GM20000 (cell line): ENCODE measurements at places on chromosomes 4 and X.

- DNase-seq = no peak
These were observed 22.3 kb upstream of the ACE2 start for GRCh38 chrX:15623054-15623453.

GRCh38 chr4:156778606-156779005 is 193.0 kb downstream of the PDGFC start:
- DNase-seq = no peak

DNA sequence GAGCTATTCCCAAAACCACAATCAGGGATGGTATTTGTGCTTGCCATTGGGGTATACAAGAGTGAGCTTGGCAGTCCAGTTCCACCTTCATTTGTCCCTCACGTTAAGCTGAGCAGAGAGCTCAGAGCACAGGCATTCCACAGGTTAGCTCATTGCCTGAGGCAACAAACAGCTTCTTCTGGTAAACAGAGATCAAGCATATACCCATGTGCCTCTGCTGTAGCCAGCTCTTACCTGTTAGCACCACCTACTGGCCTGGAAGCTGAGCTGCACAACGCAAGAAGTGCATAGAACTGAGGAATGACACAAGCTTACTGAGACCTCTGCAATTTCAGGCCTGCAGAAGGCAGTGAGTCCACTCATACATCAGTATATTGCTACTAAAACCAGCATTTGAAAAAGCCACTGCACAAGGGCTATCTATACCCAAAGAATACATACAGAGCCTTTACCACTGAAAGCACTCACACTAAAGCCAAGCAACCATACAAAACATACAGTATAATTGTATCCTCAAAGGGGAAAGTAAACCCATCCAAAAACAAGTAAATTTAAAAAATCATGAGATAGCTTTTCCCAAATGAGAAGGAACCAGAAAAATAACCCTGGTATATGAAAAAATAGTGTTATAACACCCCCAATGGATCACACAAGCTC is 258.3 kb upstream of the GABRA2 start:
- peak; percentile 21 for DNase-seq

DNA sequence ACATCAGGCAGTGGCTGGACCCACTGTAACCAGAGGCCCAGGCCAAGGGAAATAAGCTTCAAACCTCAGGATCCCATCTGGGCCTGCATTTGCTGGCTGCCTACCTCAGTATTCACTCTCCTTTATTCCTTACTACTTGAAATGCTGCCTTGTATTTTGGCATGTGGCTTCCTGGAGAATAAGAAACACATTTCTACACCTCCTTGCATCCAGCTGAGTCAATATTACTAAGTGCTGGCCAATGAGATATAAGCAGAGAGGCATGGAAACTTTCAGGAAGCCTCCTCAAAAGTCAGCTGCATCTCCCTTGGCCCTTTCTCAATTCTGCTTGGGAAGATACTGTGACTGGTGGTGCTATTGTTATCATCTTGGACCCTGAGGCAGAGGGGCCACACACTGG is 59.8 kb upstream of the RELL1 start:
- no peak for DNase-seq

GRCh38 chr4:158785718-158786117 is 16.9 kb downstream of the FNIP2 start:
- no peak for DNase-seq

GRCh38 chr4:186981161-186981560 is 257.5 kb upstream of the FAT1 start:
- DNase-seq = no peak

- DNase-seq = no peak
These were observed 67.2 kb upstream of the MAGEB2 start for GRCh38 chrX:30147996-30148643.

- no peak for DNase-seq
These were observed 55.8 kb upstream of the CD99 start for GRCh38 chrX:2635342-2635741.

- no peak for DNase-seq
These were observed 1.5 kb downstream of the MSANTD1 start for GRCh38 chr4:3250438-3250955.

- no peak for DNase-seq
These were observed 34.0 kb downstream of the ELF2 start for GRCh38 chr4:139142980-139143379.

DNA sequence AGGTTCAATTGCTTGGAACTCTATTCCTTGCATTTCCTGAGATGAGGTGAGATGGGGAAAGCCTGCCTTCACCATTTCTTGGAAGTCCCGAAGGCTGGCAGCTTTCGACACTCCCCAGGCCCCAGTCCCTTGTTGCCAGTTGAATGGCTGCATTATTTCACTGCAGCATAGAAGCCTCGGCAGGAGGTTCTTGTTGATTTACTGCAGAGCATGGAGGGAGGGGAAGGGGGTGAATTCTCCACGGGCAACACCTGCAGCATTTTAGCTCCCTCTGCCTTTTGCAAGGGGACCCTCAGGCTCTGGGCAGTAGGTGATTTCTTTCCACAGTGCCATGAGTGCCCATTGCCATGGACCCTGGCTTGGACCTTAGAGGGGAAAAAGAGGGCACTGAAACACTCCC is 10.7 kb upstream of the BCLAF3 start:
- DNase-seq = no peak

- no peak for DNase-seq
These were observed 68.2 kb upstream of the GK2 start for GRCh38 chr4:79476196-79476595.

DNA sequence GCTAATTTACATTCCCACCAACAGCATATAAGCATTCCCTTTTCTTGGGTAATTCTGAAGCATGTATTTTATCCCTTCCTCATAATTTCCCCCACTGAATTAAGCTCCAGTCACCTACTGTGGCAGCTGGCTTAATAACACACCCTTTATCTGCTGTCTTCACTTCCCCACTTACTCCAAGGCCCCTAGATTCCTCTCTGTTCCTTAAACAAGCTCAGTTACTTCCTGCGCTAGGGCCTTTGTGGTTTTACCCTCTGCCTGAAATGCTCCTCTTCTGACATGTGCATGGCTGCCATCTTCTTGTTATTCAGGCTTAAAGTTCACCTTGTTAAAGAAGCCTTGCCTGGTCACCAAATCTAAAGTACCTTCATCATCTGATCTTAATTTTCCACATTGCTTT is 47.2 kb upstream of the RPS6KA3 start:
- DNase-seq = no peak

- DNase-seq = no peak
These were observed 246.0 kb downstream of the EVC2 start for GRCh38 chr4:5462254-5462835.

DNA sequence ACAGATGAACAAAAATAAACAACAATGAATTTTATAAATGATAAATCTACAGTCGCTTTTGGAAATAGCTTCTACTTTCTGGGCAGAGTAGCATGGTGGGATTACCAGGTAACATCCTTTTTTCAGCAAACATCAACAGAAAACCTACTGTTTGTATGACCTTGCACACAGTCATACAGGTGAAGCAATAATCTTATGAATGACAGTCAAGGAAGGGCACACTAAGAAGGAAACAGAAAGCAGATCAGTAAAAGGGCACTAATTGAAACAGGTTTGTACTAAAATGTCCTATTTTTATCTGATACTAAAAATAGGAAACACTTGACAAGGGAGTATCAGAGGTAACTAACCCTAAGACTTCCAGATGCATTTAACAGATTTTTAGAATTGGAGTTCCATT is 108.9 kb downstream of the DLG3 start:
- no peak for DNase-seq

GRCh38 chr4:40409835-40410234 is 74.7 kb downstream of the CHRNA9 start:
- no peak for DNase-seq

GRCh38 chr4:80185787-80186548 is 11.3 kb upstream of the PRDM8 start:
- DNase-seq = peak; percentile 12

DNA sequence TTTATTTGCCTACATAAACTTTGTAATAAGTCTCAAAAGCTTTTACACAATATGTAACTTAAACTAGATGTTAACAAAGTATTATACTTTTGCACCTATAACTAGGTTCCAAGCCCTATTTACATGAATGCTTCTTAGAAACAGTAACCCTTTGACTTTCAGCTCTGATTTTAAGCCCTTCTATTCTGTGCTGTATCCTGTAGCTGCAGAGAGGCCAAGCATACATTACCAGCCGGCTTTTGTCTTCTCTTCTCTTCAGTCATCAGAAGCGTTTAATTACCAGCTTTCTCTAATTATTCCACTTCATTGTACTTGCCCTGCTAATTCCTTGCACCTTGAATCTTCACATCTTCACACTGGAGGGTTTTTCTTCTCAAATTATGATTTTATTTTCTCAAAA is 403.1 kb downstream of the PDGFC start:
- no peak for DNase-seq

DNA sequence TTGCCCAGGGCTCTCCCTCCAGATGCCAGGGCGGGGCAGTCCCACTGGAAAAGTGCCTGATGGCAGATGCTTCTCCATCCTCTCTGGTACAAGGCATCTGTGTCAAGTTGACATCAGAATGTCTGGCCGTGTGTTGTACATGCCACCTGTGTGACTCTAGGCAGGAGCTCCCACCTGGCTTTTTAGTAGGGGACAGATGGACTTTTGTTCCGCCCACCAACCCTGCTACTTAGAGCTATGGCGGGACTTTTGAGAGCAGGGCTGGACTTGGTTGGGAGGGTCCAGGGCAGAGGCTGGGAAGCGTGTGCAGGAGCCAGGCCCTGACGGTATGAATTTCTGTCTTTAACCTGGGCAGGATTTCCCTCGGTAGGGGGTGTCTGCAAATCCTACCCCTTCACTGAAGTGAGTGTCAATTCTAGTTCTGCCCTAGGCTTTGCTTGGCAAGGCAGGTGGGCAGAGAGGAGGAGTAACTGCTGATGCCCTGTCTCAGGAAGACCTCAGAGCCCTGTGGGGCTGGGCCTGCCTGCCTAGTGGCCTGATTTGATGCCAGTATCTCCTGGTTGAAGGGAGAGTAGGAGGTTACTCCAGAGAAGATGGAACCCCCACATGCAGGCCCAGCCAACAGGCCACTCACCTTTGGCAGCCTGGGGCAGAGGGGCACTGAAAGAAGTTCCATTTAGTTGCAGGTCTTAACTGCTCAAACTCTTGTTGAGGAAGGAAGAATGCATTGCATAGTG is 99.1 kb downstream of the PJA1 start:
- DNase-seq = no peak

- DNase-seq = no peak
These were observed 126.4 kb downstream of the HMX1 start for GRCh38 chr4:8745005-8745790.

DNA sequence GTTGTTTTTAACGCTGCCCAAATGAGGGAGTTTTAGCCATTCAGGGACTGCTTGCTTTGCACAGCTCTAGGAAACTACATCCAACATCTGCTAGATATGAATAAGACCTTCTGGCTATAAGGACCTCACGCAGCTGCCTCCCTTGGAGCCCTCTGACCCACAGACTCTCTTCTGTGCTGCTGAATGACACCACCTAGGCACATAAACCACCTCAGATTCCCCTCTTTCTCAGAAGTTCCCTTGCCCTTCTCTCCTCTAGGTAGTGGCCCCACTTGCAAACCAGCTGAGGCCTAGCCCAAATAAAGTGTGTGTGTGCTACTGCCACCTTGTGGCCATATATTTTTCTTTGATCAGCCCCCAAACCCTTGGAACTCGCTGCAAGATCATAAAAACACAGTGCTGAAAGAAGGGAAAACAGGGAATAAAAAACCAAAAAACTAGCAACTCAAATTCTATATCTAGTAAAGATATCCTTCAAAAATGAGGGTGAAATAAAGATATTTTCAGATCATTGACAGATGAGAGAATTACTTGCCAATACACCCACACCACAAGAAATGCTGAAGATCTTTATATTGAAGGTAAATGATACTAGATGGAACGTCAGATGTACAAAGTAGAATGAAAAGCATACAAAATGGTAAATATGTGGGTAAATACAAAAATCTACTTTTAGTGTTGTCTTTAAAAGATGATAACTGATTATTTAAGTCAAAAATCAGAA is 265.9 kb downstream of the ADAMTS3 start:
- peak; percentile 33 for DNase-seq

GRCh38 chrX:118554511-118554910 is 58.9 kb downstream of the DOCK11 start:
- DNase-seq = no peak

DNA sequence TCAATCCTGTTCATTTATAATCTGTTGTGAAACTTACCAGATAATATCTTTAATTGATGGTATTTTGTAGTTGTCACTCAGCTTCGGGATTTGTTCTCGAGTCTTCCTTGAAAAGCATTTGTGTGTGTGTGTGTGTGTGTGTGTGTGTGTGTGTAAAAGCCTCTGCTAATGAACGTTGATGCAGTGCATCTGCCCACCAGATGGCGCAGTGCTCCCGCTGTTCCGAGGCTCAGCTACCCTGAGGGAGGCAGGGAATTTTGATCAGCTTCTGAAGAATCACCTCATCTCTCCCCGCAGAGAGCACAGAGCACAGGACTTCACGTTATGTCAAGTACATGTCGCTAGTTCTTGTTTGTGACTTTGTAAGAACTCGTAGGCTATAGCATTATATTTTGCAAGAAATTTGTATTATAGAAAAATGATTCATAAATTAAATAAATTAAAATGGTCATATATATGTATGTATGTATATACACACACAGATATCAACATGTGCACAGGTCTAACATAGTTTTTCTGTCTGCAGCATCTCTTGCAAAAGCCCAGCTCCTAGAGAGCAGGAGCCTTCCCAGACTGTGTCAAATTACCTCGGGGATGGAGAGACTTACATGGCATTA is 316.7 kb upstream of the IGFBP7 start:
- peak; percentile 58 for DNase-seq

DNA sequence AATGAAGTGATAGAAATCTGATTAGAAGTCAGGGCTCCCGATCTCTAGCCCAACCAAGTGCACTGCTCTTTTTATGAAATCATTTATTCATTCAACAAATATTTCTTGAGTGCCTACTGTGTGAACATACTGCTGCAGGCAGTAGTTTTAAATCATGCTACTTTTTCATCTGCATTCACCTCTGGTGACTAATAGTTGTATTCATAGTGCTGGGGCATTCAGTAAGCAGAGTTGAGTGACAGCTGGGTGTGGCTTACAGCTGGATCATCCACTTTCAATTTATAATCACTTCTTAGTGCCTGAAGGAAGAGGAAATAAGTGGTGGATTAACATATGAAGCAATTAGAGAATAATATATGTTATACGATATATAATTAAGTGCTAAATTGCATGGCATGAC is 94.1 kb upstream of the HPRT1 start:
- no peak for DNase-seq

DNA sequence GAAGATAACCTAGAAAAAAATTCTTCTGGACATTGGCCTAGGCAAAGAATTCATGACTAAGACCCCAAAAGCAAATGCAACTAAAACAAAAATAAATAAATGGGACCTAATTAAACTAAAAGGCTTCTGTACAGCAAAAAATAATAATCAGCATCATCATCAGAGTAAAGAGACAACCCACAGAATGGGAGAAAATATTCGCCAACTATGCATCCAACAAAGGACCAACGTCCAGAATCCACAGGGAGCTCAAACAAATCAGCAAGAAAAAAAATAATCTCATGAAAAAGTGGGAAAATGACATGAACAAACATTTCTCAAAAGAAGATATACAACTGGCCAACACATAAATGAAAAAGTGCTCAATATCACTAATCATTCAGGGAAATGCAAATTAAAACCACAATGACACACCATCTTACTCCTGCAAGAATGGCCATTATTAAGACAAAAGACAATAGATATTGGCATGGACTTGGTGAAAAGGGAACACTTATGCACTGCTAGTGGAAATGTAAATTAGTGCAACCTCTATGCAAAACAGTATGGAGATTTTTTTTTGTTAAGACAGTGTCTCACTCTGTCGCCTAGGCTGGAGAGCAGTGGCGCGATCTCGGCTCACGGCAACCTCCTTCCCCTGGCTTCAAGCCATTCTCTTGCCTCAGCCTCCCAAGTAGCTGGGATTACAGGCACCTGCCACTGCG is 29.9 kb downstream of the ELF2 start:
- DNase-seq = no peak
